ENCODE measurements at places on chromosomes 5 and 9.

- DNase-seq = no peak
These were observed 75.4 kb downstream of the GRIA1 start for GRCh38 chr5:153565822-153566221.

DNA sequence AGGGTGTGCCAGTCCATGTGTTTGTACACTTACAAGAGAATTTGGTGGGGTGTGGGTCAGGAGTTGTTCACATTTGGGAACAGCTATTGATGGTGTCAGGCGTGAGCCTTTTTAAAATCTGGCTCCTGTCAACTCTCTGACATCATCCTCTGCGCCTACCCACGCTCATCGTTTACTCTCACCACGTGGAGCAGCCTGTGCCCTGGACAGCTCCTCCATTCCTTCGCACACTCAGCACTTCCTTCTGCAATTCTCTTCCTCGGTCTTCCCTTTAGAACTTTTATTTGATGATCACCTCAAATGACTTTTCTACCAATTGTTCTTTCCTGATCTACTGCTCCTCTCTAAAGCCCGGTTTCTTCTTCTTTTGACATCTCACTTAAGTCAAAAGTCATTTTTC lies 42.1 kb upstream of the GNAQ start:
- no peak for DNase-seq

DNA sequence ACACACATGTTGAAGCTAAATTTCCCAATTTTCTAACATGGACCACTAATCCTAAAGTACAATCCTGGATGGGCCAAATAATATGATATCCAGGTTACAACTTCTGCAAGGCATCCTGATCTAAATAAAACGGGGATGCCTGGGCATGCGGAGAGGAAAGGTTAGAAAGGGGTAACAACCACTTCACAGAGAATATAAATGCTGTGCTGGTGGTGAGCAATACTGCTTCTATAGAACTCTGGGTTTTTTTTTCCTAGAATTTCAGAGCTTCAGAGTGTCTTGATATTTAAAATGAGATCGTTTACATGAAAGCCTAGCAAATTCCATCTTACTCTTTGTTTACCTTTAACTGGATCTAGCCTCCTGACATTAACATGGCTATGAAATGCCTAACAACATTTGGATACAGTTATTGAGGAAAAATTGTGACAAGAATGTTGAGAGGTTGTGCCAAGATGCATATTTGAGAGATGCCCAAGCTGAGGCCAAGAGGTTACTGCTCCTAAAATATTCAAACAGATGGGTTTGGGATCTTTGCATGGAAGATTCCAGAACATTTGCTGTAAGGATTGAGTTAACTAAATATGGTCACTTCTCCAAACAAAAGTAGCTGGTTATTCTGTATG lies 22.4 kb downstream of the TNFAIP8 start:
- DNase-seq = no peak

GRCh38 chr5:178612299-178612698 lies 14.6 kb downstream of the CLK4 start:
- DNase-seq = no peak

DNA sequence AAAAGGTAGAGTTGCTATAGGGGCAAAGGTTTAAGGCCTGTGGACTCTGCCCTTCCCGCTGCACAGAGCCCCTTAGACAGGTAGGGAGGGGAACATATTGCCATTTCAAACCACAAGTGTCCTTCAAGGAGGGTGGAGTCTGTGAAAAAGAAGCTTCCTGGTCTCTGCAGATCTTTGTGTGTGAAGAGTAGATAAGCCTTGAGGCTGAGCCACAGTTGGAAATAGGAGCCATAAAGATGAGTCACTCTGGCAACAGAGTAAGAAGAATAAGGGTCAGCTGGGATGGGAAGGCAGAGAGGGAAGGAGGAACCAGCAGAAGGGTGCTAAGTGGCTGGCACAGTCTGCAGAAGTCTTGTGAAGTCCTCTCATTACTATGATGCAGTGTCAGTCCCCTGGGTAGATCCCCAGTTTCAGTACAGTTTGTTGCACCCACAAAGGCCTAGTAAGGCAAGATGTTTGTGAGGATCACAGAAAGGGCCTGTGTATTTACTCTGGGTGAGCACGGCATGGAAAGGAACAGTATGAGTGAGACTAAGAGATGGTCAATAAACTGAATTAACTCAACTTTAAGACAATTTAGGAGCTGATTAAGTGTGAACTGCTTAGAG lies 18.1 kb downstream of the GRXCR2 start:
- DNase-seq = no peak

DNA sequence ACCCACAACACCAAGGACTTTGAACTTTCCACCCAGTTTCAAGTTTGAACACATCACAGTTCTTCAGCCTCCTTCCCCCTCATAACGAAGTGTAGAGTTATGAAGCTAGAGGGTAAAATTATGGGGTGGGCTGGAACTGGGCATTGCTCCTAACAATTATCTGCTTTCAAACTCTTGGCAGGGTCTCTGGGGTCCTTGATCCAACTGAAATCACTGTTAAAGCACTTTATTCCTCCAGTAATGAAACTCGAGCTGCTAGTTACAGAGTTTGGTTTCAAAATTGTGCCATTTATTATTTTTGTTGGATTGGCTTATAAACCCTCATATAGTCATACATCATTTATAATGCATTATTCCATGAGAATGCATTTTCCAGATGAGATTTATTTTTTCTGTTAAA lies 158.5 kb downstream of the RGS3 start:
- no peak for DNase-seq

- no peak for DNase-seq
These were observed 105.3 kb downstream of the GCNT1 start for GRCh38 chr9:76564297-76564696.

- no peak for DNase-seq
These were observed 2.8 kb upstream of the WWC1 start for GRCh38 chr5:168288349-168289245.

- DNase-seq = no peak
These were observed 20.2 kb upstream of the MED27 start for GRCh38 chr9:132099741-132100407.

DNA sequence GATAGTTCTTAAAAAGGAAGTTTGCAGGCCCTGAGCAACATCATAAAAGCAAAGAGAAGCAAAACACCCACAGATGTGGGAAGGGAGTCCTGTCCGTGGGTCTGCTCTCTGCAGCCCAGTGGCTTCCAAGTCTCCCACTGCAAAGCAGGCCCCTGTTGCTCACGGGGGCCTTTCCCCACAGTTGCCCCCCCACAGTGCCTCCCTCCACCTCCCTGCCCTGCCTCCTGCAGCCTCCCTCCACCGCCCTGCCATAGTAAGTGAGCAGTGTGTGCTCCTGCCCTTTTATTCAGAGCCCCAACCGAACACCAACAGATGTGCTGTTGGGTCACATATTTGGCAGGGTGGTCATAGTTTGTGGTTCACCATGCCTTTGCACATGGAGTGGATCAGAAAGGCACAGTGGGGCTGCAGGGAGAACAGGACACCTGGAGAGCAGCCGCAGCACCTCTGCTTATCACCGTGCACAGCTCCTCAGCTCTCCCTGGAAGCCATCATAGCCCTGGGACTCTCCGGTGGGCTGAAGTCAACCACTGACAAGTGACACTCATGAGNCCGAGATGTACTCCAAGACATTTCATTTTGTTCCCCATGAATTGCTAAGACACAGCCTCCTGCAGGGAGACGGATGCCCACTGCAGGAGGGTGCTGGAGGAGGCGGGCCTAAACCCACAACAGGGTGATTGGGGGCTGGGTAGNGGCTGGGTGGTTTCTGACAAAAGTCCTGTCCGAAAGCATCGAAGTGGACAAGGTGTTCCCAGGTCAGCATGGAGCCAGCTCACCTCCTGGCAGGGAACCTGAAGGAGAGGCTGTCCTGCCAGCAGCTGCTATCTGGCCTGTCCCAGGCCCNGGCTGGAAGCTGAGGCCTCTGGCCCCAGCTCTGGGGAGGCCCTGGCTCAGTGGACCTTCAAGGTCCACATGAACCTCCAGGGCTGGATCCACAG lies 278.9 kb downstream of the GADD45G start:
- DNase-seq = no peak

GRCh38 chr5:109759306-109759705 lies 69.6 kb downstream of the MAN2A1 start:
- no peak for DNase-seq

DNA sequence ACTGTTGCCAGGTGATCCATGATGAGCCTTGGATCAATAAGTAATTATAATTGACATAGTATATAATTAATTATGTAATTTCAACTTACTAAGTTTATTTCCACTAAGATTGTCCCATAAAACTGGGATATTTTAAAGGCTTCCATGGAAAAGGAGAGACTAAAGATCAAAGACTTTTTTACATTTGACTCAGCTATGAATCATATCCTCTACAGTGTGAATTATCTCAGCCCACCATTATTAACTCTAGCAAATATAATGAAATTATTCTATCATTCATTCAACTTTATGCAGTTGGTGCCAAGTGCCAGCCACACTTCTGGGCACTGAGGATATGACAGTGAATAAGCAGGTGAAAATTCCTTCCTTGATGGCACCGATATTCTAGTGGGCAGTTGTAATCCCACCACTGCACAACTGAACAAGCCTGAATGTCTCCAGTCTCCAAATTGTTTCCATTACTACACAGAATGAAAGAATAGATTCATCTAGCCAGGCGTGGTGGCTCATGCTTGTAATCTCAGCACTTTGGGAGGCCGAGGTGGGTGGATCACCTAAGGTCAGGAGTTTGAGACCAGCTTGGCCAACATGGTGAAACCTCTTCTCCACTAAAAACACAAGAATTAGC lies 21.9 kb upstream of the TXN start:
- no peak for DNase-seq

DNA sequence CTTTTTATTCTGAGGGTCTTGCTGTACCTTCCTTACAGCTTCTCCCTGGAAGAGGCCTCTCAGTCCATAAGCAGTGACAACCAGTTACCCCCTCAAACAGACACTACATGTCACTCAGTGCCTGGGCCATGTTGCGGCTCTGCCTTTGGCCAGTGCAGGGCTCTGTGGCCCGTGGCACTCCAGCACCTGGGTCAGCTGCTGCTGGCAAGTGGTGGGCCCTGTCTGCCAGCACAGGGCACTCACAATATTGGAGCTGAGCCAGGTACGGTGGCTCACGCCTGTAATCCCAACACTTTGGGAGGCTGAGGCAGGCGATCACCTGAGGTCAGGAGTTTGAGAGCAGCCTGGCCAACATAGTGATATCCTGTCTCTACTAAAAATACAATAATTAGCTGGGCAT lies 24.2 kb downstream of the DAP start:
- no peak for DNase-seq

DNA sequence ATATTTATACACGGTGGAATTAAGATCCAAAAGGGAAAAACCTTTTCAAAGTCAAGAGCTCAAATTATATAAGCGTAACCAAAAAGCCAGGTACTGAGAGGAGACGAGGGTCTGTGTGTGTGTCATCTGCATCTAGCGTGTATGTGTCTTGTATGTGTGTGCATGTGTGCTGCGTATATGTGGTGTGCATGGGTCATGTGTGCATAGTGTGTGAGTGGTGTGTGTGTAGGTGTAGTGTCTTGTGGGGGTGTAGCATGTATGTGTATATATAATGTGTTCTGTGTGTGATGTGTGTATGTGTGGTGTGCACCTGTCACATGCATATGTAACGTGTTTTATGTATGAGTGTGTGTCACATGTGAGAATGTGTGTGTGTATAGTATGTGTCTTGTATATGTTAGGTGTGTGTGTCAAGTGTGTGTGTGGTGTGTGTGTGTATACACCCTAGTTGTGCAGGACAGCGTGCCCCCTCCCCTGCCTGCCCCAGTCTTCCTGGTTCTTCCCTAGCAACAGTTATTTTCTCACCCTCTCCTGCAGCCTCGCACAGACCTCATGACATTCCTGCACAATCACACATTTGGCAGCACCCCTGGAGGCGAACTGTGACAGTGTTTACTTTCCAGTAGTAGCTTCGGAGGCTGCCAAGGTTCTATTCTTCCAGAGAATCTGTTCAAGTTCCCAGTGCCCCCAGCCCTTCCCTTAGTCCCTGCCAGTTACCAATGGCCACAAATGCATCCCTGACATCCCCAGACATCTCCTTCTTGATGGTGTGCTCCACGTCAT lies 27.1 kb upstream of the TNIP1 start:
- no peak for DNase-seq

DNA sequence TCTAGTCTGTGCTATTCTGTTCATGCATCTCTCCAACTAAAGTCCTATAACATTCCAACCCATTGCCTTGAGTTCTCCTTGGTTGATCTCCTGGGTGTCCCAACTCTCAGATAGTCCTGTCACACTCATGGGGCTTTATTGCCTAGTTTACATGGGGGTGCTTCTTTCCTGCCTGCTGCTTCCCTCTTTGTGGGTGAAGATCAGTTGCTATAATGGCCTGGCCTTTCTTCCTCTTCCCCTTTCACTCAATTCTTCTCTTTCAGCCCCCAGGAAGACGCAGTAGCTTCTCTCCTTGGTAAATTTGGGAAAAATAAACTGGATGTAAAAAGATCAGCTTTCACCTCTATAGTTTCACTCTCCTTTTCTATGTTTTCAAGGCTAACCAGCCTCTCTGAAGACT lies 66.5 kb downstream of the PTCD2 start:
- DNase-seq = no peak

DNA sequence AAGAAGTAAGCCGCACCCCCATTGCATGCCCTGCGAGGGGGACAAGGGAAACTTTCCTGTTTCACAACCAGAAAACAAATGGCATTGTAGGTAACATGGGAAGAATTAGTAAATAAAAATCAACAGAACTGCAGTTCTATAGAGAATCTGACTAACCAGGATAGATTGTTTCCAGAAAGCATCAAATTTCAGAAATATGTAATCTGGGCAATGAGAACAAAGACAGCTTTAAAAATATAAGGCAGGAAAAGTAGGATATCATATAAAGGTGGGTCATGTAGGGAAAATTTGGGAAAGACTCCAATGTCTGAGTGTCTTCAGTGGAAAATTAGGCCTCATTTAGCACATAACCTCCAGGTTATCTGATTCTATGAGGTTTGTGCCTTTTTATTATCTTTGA lies 58.3 kb upstream of the RANBP6 start:
- DNase-seq = no peak

DNA sequence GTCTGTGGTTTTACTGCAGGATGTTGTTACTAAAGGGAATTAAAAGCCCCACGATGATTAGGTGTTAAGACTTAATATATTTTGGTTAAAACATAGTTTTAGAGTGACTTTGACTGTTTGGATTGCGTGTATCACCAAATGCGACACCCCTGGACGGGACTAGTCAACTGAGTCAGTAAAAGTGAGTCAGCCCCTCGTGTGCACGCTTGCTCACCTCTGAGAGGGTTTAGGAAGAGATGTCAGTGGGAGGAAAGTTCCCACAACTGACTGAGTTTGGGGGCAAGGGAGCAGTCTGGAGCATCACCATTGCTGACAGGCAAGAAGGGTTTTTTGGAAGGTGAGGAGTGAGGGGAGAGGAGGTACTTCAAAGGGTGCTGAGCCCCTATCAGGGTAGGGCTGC lies 14.4 kb upstream of the DMRT3 start:
- DNase-seq = no peak
